Dorsolateral prefrontal cortex (tissue), 122 donors: ENCODE measurements at places on chromosomes 7 and 10.

DNA sequence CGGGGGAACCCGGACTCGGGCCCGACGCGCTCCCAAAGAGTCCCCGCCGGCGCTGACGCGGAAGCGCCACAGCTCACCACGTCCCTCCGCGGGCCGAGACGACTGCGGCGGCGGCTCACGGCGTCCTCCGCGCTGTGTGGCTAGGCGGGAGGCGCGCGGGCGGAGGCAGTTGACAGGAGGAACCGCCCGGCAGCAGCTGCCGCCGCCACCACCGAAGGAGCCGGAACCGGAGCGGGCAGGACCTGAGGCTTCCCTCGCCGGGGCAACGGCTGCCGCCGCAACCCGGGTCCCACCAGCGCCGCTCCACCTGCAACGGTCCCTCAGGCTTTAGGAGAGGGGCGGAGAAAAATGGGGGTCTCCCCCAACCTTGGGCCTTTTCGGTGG is 334 bp downstream of the ZNF800 start:
- DNase-seq, result peak; percentile 53

GRCh38 chr7:4682621-4683042 is 537 bp downstream of the FOXK1 start:
- DNase-seq, result no peak

- no peak for DNase-seq
These were observed 43.3 kb upstream of the ECHDC3 start for GRCh38 chr10:11698691-11699549.

DNA sequence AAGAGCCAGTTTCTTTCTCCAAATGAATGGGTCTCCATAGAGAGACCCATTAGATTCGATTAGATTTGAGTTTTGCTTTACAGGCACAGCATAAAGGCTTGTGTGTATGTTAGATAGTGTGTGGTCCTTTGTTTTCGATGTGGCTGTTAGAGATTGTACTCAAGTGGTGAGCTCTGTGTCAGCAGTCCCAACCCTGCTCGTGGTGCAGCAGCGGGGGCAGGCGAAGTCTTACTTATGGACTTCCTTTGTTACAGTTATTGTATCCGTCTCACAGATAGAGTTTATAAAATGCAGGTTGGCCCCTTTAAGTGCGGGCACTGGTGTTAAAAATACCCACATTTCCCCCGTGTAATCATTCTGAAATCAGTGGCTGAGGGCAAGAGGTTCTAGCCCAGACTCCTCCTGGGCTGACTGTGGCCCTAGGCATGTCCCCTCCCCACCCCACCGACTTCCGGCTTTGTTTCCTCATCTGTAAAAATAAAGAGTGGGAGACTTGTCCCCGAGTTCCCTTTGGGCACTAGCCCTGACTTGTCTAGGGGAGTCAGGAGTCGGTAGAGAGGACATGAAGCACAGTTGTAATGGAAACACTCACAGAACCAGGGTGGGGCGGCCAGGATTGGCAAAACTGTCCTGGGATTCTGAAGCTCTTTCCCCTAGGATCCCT is 28.6 kb downstream of the MTURN start:
- DNase-seq, result peak; percentile 56

DNA sequence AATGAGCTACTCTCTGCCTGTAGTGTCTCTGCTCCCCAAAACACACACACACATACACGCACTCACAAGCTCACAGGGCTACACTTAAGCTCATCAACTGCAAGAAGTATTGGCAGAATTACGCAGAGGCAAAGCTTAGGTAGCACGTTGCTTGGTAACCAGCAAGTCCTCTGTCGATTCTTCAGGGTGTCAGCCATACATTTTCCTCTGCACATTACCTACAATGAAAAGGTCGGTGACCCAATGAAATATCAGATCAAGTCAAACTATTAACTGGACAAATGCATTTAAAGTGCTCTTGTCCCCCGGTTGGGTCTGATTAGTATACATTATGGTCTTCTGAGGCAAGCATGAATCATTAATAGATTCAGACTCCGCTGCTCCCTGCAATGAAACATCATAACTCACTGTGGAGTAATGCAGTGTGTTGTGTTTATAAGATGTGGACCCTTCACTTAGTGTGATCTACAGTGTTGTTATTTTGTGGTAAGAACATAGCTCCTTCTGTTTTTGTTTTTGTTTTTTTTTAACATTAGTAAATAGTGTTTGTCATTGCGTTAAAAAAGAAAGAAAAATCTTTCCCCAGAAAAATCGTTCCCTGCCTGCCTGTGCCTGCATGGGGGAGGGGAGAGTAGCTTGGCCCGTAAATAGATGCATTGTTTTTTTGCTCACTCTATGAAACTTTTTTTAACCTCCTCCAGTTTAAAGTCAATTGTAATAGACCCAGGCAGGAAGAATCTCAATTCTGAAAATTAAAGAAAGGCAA is 325.5 kb downstream of the SFMBT2 start:
- no peak for DNase-seq

DNA sequence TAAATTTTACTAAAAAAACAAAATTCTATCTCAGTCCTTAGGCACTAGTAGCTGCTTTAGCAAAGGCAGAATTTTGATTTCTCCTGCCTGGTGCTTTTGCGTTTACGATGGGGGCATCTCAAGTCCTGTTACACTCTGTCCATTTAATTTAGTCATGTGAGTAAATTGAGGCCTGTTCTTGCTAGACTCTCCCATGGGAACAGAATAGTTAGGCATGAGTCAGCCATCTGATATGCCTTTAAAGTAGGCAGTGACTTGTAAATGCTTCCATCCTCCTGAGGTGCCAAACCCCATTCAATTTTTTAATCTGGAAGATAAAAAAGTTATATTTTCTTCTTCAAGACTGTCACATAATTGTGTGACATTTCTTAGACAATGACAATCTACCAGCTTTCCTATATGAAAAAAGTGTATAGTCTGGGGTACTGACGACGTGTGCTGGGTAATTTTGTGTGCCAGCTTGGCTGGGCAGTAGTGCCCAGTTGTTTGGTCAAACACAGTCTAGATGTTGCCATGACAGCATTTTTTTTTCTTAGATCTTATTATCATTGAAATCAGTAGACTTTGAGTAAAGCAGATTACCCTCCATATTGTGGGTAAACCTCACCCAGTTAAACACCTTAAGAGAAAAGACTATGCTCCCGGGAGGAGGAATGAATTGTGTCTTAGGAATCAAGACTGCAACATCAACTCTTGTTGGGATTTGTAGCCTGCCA is 603.4 kb downstream of the SORCS1 start:
- DNase-seq, result no peak

GRCh38 chr7:2903682-2904162 is 59.6 kb upstream of the GNA12 start:
- DNase-seq, result no peak

DNA sequence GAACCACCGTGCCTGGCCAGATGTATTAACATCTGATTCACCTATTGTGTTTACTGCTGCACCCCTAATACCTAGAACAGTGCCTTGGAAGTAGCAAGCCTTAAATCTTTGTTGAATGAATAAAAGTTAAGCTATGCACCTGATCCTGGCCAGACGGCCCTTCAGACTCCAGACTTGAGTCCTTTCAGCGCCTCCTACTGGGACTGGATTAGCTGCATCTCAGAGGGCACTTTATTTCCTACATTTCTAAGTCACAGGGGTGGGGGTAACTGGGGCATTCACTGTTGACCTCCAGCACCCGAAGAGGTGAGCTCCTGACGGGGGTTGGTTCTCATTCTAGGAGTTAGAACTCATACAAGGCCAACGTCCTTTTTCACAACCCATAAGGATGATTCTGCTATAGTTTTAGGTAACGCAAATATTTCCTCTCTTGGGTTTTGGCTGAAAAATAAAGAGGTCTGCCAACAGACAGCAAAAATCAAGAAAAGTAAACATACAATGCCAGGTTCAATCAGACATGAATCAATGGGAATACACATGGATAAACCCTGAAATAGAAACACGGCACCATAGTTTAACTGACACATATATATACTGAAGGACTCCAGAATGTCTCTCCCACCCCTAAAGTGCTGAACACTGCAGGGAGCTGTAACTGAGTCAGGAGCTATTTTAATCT is 48.0 kb upstream of the DLG5 start:
- DNase-seq, result no peak

DNA sequence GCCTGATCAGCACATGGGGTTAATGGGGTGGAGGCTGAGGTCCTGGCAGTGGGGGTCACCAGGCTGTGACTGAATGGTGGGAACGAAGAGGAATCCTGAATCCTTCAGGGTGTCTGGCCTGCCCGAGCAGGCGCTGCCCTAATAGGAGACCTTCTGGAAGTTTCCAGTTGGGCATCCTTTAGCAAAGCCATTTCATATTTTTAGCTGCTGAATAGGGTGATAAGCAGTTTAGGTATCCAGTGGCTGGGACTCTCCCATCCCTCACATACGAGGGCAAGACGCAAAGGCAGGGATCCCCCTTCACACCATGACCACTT is 159.3 kb downstream of the SH3PXD2A start:
- no peak for DNase-seq

- DNase-seq, result no peak
These were observed 32.0 kb upstream of the PSAP start for GRCh38 chr10:71882813-71883659.

DNA sequence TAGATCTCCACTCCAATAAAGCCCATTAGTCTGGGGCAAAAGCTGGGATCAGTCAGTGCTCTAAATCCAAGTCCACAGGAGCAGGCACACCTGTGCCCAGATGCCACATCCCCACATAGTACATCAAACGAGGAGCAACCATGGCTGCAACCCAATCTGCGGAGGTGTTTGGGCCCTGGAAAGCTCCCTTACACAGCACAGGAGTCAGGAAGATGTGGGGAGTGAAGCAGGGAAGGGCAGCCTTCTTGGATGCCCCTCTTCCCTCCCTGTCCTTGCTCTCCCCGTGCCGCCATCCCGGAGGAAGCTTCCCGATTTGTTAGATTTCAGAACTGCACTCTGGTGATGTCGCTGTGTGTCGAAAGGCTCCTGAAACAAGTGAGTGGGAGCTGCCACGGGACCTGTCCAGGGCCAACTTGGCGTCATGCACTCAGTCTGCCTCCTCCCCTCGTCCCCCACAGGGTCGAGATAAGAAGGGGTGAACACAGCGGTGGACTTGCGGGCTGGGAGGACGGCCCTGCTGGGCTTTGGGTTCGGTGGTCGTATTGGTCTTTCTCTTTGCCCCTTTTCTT is 230.6 kb upstream of the GRB10 start:
- no peak for DNase-seq

- DNase-seq, result no peak
These were observed 299 bp upstream of the PBLD start for GRCh38 chr10:68333058-68333395.

- no peak for DNase-seq
These were observed 244.0 kb downstream of the SKAP2 start for GRCh38 chr7:26620352-26620751.

DNA sequence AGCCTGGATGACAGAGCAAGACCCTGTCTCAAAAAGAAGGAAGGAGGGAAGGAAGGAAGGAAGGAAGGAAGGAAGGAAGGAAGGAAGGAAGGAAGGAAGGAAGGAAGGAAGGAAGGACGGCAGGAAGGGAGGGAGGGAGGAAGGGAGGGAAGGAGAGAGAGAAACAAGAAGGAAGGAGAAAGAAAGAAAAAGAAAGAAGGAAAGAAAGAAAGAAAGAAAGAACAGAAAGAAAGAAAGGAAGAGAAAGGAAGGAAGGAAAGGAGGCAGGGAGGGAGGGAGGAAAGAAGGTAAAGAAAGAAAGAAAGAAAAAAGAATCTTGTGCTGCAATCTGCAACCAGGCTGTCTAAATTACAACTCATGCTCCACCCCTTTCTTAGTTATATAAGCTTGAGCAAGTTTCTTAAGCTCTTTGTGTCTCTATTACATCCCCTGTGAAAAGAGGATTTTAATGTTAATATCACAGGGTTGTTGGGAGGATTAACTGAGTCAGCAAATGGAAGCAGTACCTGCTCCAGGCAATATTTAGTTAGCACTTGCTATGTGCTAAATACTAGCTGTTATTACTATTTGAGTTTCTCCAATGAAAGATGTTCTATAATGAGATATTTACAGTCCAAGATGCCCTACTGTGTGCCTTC is 917.9 kb upstream of the AUTS2 start:
- no peak for DNase-seq

- DNase-seq, result no peak
These were observed 101.5 kb upstream of the GPR26 start for GRCh38 chr10:123564631-123565030.

DNA sequence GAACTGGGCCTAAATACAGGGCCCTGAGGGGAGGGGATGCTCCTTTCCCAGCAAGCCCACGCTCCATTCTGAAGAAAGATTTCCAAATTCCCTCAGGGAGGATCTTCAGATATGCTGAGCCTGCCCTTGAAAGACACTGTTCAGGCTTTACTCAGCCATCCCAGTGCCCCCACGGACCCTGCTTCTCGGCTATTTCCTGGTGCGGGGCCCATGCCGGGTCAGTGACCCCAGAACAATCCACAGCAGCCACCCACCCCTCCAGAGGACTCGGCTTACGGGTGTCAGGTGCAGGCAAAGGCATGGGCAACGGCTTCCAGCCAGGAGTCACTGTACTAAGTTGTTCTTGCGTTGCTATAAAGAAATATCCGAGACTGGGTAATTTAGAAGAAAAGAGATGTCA is 137.1 kb downstream of the OAT start:
- no peak for DNase-seq

DNA sequence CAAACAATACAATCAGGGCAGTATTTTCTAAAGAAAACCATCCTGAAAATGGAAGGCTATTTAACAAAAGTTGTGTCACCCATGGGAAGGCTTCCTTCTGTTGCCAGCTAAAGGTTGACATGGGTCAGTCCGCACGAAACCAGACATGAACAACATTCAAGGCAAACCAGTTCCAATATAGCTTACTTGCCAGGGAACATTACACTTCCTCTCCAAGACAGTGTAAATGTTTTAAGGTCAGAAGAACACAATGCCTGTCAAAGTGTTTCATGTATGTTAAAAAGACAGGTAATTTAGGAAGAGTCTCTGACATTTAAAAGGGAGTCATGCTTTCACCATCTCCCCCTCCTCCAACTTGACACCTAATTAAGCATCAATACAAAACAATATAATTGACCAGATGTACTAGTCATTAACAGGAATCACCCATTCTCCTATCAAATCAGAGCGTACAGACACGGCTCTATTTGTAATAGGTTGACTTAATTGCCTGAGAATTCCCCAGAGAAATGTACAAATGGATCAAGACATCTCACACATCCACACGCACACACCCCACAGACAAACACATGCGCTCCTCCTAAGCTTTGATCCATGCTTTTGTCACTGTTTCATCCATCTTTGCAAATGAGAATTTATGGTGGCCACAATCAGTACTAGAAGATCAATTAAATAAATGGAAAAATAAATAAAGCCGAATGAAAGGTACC is 69.5 kb downstream of the CACNA2D1 start:
- no peak for DNase-seq

DNA sequence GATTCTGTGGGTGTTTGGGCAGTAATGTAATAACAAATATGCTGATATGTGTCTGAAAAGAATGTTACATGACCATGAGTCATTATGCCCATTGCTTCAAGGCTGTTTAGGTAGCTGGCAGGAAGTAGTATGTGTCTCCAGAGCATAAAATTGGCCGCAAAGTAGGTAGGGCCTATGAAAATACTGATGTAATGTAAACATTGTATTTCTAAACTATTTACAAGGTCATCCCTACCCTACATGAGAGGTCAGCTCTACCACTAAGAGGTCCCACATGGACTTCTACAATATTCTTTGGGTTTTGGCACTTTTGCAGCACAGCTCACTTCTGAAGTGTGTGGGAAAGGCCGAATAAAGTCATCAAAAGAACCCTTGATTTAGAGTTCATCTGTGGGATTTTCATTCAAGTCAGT is 301.9 kb downstream of the AHR start:
- DNase-seq, result no peak

GRCh38 chr10:133458710-133459453 is 5.1 kb downstream of the SCART1 start:
- no peak for DNase-seq

- DNase-seq, result no peak
These were observed 103.9 kb upstream of the LEP start for GRCh38 chr7:128137181-128137580.

GRCh38 chr7:11760372-11760771 is 71.6 kb downstream of the THSD7A start:
- no peak for DNase-seq
